Fibroblast of skin of scalp (primary cell): ENCODE measurements at places on chromosomes 6 and 20.
A peak's percentile ranks its signal among the peaks of the same experiment; 100 is the strongest.

- peak; percentile 30 for DNase-seq
These were observed 960 bp downstream of the ATP9A start for GRCh38 chr20:51766994-51767866.

DNA sequence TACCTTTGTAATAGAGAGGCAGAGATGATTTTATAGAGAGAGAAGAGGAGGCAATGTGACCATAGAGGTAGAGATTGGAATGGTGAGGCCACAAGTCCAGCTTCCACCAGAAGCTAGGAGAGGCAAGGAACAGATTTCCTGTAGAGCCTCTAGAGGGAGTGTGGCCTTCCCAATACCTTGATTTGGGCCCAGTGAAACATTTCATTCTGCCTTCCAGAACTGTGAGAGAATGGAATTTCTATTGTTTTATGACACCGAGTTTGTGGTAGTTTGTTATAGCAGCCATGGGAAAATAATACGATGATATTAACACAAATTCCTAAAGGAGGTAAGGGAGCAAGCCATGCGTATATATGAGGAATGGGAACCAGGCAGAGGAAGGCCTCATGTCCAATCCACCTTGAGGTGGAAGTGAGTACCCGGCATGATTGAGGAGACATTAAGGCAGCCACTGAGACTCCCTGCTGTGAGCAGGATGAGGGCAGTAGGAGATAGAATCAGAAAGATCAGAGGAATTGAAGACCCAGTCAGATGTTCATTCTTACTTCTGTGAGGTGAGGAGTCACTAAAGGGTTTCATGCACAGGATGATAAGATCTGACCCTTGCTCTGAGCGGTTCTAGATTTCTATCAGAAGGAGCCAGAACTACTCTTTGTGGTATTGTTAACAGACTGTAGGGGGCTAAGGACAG is 636.3 kb upstream of the IMPG1 start:
- DNase-seq: no peak

GRCh38 chr6:19538096-19538495 is 299.1 kb upstream of the ID4 start:
- DNase-seq: no peak

GRCh38 chr6:71886184-71887005 is at the start of gene RIMS1:
RIMS1 (plus strand) TSS chr6:71886550; CDS start chr6:71887024, 474 bp downstream.
- peak; percentile 25 for DNase-seq

- DNase-seq: no peak
These were observed 314.1 kb downstream of the CD83 start for GRCh38 chr6:14431385-14432330.

- peak; percentile 51 for DNase-seq
These were observed 28.8 kb downstream of the RWDD2A start for GRCh38 chr6:83221889-83222479.
